ENCODE measurements at places on chromosomes 7 and 10. TPM values are rescaled to one million over a fixed set of nuclear protein-coding genes. Genes with fewer than 3 reads are reported as not detected.
A peak's percentile ranks its signal among the peaks of the same experiment; 100 is the strongest.

GRCh38 chr10:1576467-1577372, 160.6 kb downstream of the ADARB2 start:
- peak; percentile 40 for DNase-seq
- H3K27ac ChIP-seq = no peak overlapping the region
- H3K4me3 ChIP-seq = no peak overlapping the region
- H3K27me3 ChIP-seq = no peaks in the 10 kb centered on the region

- H3K4me1 ChIP-seq = no peaks in the 10 kb centered on the region
- H3K36me3 ChIP-seq = no peaks in the 10 kb centered on the region
- no peak for DNase-seq
- H3K27me3 ChIP-seq = no peaks in the 10 kb centered on the region
These were observed 697.6 kb downstream of the KCNMA1 start for GRCh38 chr10:76939933-76940468.

- peaks cover 4% of the 10 kb centered on the region for H3K4me1 ChIP-seq
- no peak for DNase-seq
- no peak overlapping the region for H3K4me3 ChIP-seq
- no peaks in the 10 kb centered on the region for H3K36me3 ChIP-seq
These were observed 15.1 kb downstream of the BRAF start for GRCh38 chr7:140909476-140910161.

CDNF gene
- total RNA-seq = 0.61 TPM

DNA sequence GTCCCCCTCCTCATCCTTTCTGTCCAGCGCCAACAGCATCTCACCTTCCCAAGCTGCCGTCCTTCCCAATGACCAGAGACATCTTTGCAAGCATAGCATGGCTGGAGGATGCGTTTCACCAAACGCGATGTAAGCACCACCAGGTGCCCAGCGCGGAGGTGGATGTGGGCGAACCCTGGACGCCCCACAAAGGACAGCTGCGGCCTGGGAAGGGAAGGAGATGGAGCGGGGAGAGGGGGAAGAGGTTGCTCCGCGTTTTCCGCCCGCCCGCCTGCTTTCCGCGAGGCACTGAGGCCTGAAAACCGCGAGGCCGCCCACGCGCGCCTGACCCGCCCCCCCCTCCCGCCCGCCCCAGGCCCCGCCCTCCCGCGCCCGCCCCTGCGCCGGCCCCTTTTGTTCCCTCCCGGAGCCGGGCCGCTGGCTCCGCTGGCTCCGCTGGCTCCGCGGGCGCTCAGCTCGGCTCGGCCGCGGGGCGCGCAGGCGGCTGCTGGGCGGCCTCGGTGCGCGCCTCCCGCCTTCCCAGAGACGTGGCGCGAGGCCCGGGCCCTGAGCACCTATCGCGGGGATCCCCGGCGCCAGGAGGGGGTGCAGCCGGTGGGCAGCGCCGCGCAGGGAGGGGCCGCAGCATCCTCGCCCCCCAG, at the start of gene CLIP2:
TSS of gene CLIP2 (plus strand) at position 390 of the 641 bp plus-strand sequence. CDS start 28,140 bp downstream, outside the sequence.
- no peaks in the 10 kb centered on the region for H3K27me3 ChIP-seq
- H3K4me3 ChIP-seq = peak within 1 kb of the TSS; percentile 68
- no peaks in the 10 kb centered on the region for H3K36me3 ChIP-seq

GRCh38 chr10:95832216-95833041, 75.3 kb upstream of the CC2D2B start:
- no peak overlapping the region for H3K4me3 ChIP-seq
- peaks cover 7% of the 10 kb centered on the region for H3K4me1 ChIP-seq
- H3K27ac ChIP-seq = peak overlapping the region; percentile 43
- DNase-seq = no peak
- no peaks in the 10 kb centered on the region for H3K36me3 ChIP-seq

SH2D4B gene
- 0.43 TPM for total RNA-seq

GRCh38 chr10:131831561-131831960, 69.2 kb upstream of the PPP2R2D start:
- H3K4me3 ChIP-seq = no peak overlapping the region
- H3K27me3 ChIP-seq = no peaks in the 10 kb centered on the region
- H3K4me1 ChIP-seq = no peaks in the 10 kb centered on the region

- H3K4me3 ChIP-seq = no peak overlapping the region
- DNase-seq = no peak
- H3K4me1 ChIP-seq = no peaks in the 10 kb centered on the region
- peaks cover 6% of the 10 kb centered on the region for H3K27me3 ChIP-seq
- H3K27ac ChIP-seq = no peak overlapping the region
These were observed 1.9 kb downstream of the PON1 start for GRCh38 chr7:95322396-95322795.

GRCh38 chr7:159197066-159197975, 52.7 kb upstream of the VIPR2 start:
- peak overlapping the region; percentile 24 for H3K27ac ChIP-seq
- no peak for DNase-seq
- H3K27me3 ChIP-seq = no peaks in the 10 kb centered on the region
- no peak overlapping the region for H3K4me3 ChIP-seq
- H3K4me1 ChIP-seq = peaks cover 4% of the 10 kb centered on the region
- no peaks in the 10 kb centered on the region for H3K36me3 ChIP-seq

NUPR2 gene
- total RNA-seq = 0.98 TPM

- H3K27ac ChIP-seq = peak overlapping the region; percentile 13
- H3K4me3 ChIP-seq = no peak overlapping the region
- H3K36me3 ChIP-seq = no peaks in the 10 kb centered on the region
These were observed 1.4 kb upstream of the RBP3 start for GRCh38 chr10:47346581-47347302.

EEF1AKMT2 gene
- 15.7 TPM for total RNA-seq

TMEM130 gene
- total RNA-seq = 20.0 TPM

RUFY2 gene
- total RNA-seq = 23.1 TPM

- no peak overlapping the region for H3K4me3 ChIP-seq
- no peak overlapping the region for H3K27ac ChIP-seq
- DNase-seq = no peak
- no peaks in the 10 kb centered on the region for H3K4me1 ChIP-seq
- H3K27me3 ChIP-seq = no peaks in the 10 kb centered on the region
These were observed 22.4 kb downstream of the CDH23 start for GRCh38 chr10:71419002-71419540.

DNA sequence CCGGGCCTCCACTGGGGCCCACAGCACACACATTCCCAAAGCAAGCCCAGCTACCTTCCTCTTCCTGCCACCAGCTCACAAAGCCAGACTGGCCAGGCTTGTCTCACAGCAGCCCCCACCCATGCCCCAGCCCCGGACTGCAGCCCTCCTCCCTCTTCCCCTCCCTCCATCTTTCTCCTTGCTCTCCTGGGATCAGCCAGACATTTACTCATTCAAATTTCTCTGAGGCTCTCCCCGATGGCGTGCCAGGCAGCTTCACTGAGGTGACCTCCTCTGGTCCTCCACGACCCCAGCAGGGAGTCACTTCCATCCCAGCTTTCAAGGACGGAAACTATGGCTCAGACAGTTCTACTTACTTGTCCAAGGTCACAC, 187.5 kb downstream of the GRID1 start:
- H3K4me3 ChIP-seq = no peak overlapping the region
- H3K4me1 ChIP-seq = no peaks in the 10 kb centered on the region
- H3K36me3 ChIP-seq = no peaks in the 10 kb centered on the region
- peak; percentile 51 for DNase-seq

GRCh38 chr10:843703-844102, 87.8 kb downstream of the LARP4B start:
- no peaks in the 10 kb centered on the region for H3K27me3 ChIP-seq
- peaks cover 71% of the 10 kb centered on the region for H3K36me3 ChIP-seq
- no peak for DNase-seq
- H3K4me1 ChIP-seq = peaks cover 13% of the 10 kb centered on the region
- no peak overlapping the region for H3K4me3 ChIP-seq
- H3K27ac ChIP-seq = no peak overlapping the region

OR2A7 gene
- total RNA-seq = 13.9 TPM

DNA sequence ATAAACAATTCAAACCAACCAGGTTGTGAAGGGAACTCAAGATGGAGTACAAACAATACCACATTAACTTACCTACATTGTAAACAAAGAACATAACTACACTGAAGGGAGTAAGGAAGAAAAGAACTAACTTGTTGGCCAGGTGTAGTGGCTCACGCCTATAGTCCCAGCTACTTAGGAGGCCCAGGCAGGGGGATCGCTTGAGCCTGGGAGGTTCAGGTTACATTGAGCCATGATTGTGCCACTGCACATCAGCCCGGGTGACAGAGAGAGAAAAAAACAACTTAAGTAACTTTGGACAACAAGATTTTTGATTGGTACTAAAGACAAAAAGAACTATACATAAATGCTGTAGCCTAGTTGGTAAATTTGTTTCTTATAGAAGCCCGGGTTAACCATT, 68.8 kb downstream of the TRIL start:
- no peak for DNase-seq
- H3K27ac ChIP-seq = no peak overlapping the region
- H3K4me3 ChIP-seq = no peak overlapping the region
- H3K4me1 ChIP-seq = no peaks in the 10 kb centered on the region
- H3K27me3 ChIP-seq = no peaks in the 10 kb centered on the region
- H3K36me3 ChIP-seq = no peaks in the 10 kb centered on the region

GRCh38 chr10:120392671-120393079, 64.4 kb upstream of the PLPP4 start:
- no peaks in the 10 kb centered on the region for H3K4me1 ChIP-seq
- H3K27me3 ChIP-seq = no peaks in the 10 kb centered on the region
- no peak for DNase-seq
- no peaks in the 10 kb centered on the region for H3K36me3 ChIP-seq
- H3K27ac ChIP-seq = no peak overlapping the region

DNA sequence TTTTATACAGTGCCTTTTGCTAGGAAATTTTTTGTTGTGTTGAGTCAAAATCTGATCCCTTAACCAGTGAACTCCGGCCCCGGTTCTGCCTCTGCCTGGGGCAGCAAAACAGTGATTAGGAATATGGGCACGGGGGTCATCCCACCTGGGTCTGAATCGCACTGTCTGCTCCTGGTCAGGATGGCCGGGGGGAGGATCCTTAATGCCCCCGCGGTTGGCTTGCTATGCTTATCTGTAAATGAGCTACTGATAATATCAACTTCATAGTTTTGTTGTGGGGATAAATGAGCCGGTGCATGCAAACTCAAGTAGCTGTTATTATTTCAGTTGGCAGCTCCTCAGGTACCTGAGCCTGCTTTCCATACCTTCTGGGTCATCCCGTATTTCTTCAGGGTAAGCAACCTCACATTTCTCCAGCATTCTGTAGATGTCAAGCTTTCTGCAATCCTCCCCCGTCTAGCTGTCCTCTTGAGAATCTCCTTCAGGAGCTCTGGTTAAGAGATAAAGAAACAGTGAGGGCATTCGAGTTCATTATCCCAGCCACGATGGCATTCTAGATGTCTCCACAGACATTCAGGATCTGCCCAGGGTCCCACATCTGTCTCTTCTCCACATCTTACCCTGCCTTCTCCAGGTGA, 592.2 kb downstream of the SDK1 start:
- H3K27me3 ChIP-seq = no peaks in the 10 kb centered on the region
- H3K4me3 ChIP-seq = no peak overlapping the region
- H3K4me1 ChIP-seq = no peaks in the 10 kb centered on the region

All from upper lobe of right lung (tissue), 1 donor.